ENCODE measurements at places on chromosomes 16 and 17.
A peak's percentile ranks its signal among the peaks of the same experiment; 100 is the strongest.

GRCh38 chr17:45771271-45771959, 12.7 kb upstream of the CRHR1 start:
- no peak for DNase-seq

DNA sequence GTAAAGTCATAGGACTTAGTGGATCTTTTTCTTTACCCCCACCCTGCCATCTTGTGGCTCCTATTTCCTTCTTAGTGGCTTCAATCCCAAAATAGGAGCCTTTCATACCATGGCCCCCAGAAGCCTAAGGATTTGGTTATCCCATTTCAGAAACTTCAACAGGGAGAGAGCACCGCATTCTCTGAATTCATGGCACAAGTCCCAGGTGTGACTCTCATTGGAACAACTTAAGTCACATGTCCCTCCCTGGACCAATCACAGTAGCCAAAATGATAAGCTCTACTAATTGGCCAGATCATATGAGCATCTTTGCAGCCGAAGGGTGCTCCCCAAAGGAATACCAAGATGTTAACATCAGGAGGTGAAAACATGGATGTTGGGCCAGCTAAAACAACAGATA, 43.2 kb downstream of the AXIN2 start:
- no peak for DNase-seq

GRCh38 chr16:1723450-1724147, 17.6 kb downstream of the MAPK8IP3 start:
- peak; percentile 17 for DNase-seq

DNA sequence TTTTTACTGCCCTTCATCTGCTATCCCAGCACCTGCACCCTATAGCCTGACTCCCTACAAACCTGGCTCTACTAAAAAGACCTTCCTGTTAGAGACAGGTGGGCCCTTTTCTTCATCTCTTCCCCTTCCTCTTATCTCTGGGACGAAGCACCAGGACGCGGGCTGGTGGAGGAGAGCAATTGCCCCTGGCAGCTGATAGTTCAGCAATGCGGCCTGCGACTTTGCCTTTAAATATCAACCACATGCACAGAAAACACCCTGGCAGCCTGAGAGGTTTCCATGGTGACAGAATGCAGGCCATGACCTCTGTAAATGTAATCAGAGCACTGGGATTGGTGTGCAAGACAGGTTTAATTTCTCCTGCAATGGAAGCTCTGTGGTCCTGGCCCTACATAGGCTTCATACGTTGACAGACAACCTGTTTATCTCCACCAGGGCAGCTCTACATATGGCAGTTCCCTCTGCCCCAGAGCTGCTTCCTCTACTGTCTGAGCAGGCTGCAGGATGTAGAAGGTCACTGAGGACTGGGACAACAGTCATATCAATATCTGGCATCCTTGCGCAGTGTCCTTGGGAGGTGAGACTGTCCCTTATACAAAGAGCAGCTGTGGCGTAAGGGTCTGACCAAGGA, 10.0 kb upstream of the SKAP1 start:
- DNase-seq = peak; percentile 52

DNA sequence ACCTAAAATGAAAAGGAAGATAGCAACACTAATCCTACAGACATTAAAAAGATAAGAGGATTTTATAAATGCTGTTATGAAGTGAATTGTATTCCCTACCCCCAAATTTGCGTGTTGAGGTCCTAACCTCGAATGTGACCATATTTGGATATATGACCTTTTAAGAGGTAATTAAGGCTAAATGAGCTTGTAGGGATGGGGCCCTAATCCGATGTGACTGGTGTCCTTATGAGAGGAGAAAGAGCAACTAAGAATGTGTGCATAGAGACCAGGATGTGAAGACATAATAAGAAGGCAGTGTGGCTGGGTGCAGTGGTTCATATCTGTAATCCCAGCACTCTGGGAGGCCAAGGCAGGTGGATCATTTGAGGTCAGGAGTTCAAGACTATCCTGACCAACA, 48.2 kb upstream of the FAM20A start:
- no peak for DNase-seq

DNA sequence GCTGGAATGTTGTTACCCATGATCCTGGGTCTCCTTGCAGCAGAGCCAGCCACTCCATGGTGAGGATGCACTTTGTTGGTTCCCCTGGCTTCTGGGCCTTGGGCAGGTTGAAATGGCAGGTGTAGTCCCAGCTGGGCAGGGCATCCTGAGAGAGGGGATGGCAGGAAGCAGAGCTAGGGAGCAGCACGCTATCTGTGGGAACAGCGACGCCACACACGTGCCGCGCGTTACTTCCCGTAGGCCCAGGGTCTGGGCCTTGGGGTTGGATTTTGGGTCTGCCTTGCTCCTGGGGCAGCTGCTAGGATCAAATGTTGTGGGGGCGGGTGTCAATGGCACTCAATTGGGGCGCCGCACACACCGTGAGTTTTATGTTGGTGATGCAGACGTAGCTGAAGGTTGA, 368.0 kb downstream of the CPPED1 start:
- DNase-seq = no peak

GRCh38 chr17:47607481-47607880, 42.2 kb upstream of the KPNB1 start:
- no peak for DNase-seq

DNA sequence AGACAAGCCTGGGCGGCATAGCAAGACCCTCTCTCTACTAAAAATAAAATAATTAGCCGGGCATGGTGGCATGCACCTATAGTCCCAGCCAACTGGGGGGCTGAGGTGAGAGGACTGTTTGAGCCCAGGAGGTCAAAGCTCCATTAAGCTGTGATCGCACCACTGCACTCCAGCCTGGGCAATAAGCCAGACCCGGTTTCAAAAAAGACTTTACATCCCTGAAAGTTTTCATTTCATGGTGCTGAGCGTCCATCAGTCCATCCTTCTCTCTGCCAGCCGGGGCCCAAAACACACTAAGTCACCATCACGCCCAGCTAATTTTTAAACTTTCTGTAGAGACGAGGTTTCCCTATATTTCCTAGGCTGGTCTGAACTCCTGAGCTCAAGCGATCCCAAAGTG, 10.6 kb downstream of the RAB40B start:
- DNase-seq = no peak

GRCh38 chr17:57016071-57016763, 38.3 kb downstream of the SCPEP1 start:
- no peak for DNase-seq

Measured in renal cortex interstitium (tissue), 15 donors.